ENCODE measurements at places on chromosomes 3 and 15.

GRCh38 chr3:144429719-144430121 is 458.1 kb downstream of the DIPK2A start:
- no peak for DNase-seq

DNA sequence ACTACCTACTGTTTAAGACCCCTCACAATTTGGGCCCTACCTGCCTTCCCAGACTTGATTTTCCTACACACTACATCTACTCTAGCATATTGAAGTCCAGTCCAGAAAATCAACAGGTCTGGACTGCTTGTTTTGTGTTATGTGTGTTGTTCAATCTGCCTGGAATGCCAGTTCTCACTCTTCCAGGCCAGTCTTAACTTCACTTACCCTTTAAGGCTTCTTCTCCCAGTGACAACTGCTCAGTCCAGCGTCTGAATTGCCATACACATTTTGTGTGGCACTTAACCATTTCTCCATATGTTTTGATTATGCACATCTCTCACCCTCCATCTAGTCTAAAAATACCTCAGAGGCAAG is 1.1 kb downstream of the TICRR start:
- no peak for DNase-seq

DNA sequence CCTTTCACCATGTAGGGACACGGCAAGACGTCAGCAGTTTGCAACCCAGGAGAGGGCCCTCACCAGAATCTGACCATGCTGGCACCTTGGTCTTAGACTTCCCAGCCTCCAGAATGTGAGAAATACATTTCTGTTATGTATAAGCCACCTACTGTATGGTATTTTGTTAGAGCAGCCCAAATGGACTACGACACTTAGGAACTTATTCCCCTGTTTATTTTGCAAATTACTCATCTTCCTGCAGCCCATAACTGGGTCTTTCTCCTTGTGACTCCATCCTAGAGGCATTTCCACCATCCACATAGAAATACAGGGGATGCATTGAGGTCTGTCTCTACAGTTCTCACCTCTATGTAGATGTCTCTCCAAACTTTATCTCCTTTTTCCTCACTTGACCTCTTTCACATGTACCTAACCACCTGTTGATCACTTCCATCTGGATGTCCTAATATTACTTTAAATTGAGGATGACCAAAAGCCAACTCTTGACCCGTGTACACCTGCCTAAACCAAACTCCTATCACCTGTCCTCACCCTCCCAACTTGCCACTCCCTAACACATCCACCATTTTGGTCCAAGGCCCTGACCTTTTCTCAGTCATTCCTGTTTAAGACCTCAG is 406.0 kb upstream of the WNT5A start:
- no peak for DNase-seq

DNA sequence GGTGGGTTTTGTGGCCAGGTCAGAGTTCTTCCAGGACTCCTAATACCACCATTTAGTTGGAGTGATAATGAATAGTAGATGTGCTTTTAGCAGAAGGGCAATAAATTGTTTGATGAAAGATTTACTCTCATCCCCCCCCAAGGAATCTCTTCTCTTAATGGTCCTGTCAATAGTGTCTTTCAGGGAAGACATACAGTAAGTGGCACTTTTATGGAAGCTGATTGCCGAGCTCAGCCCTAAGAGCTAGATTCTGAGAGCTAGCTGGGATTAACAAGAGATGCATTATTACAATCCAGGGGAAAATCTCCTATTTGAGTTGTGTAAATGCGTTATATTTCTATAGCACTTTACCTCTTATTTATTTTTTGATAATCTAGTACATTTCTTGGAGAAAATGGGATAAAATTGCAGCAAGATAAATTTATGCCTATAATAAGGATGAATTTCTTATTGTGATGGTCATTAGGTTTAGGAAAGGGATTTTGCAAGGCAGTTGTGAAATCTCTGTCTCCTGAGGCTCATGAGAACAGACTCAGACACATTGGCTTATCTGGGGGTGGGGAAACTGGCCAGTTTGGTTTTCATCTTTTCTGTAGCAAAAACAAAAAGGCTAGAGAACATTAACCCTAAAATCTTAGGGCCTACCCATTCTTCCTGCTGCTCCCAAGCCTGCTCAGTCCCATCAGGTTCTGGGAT is 41.6 kb upstream of the CLSTN2 start:
- DNase-seq, result no peak

- no peak for DNase-seq
Measured at GRCh38 chr3:162103808-162104207, 607.2 kb downstream of the OTOL1 start.

DNA sequence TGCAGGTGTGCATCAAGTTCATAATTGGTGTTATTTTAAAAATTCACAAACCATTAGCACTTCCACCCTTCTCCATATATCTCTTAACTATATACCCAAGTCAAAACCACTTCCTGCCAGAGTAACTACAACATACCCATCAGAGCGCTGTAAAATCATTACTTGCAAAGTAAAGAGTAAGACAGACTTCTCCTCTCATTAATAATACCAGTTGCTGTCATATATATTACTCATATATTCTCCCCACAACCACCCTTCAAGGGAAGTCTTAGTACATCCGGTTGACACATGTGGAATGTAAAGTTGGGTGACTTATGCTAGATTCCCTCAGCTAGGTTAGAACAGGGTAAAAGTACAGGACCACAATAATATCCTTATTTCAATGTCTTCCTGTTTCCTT is 5.6 kb downstream of the TERC start:
- no peak for DNase-seq

- peak; percentile 82 for DNase-seq
Measured at GRCh38 chr3:183214277-183214612, 38.8 kb upstream of the B3GNT5 start.

GRCh38 chr3:171028025-171028778 is 1.7 kb upstream of the SLC2A2 start:
- no peak for DNase-seq

GRCh38 chr3:66803206-66803605 is 194.9 kb upstream of the KBTBD8 start:
- DNase-seq, result no peak

GRCh38 chr15:82100111-82100929 is 54.5 kb upstream of the MEX3B start:
- no peak for DNase-seq

DNA sequence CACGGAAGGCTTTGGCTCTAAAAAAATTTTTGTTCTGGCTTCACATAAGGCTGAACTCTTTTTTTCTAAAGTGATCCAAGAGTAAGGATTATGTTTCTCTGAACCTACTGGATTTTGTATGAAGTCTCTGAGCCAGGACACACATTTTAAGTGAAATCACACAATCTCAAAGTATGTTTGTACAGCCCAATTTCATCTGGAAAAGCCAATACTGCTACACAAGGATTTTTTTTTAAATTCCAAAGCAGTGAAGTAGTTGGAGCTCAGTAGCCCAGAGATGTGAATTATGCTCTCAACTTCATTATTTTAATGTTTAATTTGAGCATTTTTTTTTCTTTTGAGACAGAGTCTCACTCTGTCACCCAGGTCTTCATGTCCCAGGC is 243.9 kb downstream of the FAM43A start:
- no peak for DNase-seq

- DNase-seq, result no peak
Measured at GRCh38 chr15:56737791-56738190, 4.5 kb upstream of the ZNF280D start.

- no peak for DNase-seq
Measured at GRCh38 chr3:114809668-114810413, 337.2 kb downstream of the ZBTB20 start.

DNA sequence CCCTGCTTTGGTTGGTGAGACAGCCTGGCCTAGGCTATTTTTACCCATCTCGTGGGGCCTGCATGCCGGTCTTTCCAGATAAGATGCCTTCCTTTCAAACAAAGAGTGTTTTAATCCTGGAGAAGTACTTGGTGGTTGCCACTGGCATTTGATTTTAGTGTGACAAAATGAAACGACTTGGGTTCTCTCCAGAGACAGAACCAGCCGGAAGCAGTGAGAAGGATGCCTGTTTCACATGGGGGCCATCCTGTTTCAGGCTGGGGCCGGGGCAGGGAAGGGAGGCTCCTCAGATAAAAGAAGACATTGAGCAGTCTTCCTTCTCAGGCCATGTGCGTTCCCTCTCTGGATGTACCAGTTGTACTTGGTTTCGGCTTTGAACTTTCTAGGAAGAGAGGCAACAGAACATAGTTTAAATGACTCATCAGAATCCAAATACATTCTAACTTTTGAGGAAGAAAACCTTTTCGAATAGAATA is 74.9 kb downstream of the TOP2B start:
- DNase-seq, result no peak

DNA sequence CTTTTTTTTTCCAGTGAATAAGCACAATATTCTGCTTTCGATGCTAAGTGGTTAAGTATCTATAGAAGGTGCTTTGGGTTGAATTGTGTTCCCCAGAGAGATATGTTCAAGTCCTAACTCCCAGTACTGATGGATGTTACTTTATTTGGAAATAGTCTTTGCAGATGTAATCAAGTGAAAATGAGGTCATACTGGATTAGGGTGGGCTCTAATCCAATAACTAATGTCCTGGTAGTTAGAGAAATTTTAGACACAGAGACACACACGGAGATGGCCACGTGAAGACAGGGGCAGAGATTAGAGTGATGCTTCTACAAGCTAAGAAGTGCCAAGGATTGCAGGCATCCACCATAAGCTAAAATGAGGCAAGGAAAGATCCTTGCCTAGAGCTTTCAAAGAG is 662.3 kb downstream of the NAALADL2 start:
- no peak for DNase-seq

- peak; percentile 9 for DNase-seq
Measured at GRCh38 chr3:64063207-64063982, 40.1 kb upstream of the PSMD6 start.

DNA sequence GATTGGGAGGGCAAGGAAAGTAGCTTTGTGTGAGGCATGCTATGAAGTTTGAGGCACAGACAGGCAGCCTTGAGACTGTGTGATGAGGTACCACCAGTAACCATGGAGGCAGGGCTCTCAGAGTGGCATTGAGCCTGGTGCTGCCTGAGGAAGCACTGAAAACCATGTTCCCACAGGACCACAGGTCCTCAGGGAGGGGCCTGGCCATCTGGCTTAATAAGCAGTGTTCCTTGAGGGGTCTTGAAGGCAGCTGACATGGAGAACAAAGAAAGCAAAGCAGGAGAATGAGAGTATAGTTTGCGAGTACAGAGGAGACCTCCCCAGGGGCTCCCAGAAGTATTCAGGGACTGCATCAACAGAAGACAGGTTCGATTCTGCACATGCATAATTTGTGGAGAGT is 346.6 kb downstream of the EPHB1 start:
- no peak for DNase-seq

- no peak for DNase-seq
Measured at GRCh38 chr3:105388176-105388575, 21.5 kb downstream of the ALCAM start.

GRCh38 chr15:60480888-60481287 is 1.9 kb upstream of the ICE2 start:
- DNase-seq, result no peak

DNA sequence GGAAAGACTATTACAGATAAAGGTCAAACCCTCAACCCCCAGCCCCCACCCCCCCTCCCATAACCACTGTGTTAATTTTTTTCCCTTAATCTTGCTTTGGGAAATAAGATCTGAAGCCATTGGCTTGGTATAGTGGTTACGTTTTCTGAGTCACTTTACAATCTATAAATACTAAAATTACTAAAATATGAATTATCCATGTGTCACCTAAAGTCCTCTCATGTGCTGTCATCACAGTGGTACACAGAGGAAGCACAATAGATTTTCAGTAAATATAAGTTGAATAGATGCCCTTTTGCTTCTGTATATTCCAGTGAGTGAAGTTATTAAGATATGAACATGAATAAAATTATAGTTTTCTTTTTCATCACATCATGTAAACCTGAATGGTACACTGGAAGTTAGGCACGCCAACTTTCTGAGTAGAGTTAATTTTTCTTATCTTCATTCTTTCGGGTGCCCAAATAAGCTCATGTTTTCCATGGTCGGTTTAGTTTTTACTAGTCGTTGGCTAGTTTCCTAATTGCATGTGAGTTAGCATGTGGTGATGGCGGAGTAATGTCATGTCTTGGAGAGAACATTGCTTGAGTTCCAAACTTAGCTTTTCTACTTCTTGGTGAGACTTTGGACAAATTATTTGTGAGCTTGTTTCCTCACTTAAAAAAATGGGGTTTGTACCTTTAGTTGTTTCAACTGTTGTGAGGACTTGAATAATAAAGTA is 11.5 kb downstream of the PPP4R2 start:
- no peak for DNase-seq

DNA sequence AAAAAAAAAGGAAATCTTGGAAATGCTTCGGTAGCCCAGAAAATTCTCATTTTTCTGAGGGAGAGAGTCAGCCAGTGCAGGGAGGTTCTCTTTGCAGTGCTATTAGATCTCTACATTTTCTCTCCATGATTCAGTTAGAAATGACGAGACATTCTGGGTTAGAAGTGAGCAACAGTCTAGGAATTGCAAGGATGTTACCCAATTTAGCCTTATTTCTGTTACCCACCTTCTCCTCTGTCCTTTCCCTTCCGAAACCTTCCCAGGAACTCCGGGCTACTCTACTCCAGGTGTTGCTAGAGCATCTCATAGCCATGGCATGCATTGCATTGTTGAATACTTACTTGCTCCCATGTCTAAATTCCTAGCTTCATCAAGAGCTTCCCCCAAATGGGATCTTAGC is 106.8 kb downstream of the EDEM1 start:
- DNase-seq, result no peak

GRCh38 chr3:99246010-99246654 is 344.6 kb upstream of the DCBLD2 start:
- no peak for DNase-seq

GRCh38 chr3:191217301-191217700 is 18.3 kb downstream of the OSTN start:
- no peak for DNase-seq

- no peak for DNase-seq
Measured at GRCh38 chr3:155370764-155371503, 77.5 kb upstream of the STRIT1 start.

DNA sequence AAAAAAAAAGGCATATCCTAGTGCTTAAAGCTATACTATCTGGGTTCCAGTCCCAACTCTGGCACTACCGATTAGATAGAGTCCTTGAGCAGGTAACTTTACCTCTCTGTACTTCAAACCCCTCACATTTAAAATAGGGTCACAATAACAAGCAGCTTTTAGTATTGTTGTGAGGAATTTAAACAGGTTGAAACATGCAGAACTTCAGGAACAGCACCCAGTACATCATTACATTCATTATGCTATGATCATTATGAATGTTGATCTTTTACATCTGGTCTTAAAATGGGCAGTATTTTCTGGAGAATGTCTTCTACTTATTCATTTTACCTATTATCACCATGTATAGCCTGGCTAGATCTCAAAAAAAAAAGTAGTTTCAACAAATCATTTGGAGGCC is 176.1 kb upstream of the CCDC54 start:
- DNase-seq, result no peak

DNA sequence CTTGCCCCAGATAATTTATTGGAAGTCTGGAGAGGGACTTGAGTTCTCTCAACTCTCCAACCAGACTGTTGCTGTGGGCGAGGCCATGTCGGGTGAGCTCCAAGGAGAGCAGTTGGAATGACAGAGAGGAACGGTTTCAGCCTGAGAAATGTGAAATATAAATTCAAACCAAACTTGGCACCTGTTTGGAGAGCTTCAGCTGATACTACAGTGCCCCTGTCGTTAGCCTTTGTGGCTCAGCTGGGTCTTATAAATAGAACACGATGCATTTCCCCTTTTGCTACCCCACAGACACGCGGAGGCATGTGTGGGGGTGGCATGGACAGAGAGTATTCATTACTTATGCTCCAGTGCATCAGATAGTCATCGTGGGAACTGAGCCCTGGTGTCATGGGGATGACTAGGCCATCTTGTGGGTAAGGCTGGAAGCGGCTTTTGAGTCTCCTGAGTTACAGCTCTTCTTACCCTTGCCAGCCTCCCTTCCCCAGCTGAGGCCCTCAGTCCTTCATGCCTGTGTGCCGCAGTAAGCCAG is 15.6 kb downstream of the SMAD3 start:
- no peak for DNase-seq
